ENCODE measurements at places on chromosomes 2 and 18. TPM values are rescaled to one million over a fixed set of nuclear protein-coding genes. Genes with fewer than 3 reads are reported as not detected.

The GYPC gene
- polyA plus RNA-seq: 60.5 TPM

The INO80B gene
- polyA plus RNA-seq: 33.3 TPM

The TMEM169 gene
- 14.4 TPM for polyA plus RNA-seq

The REG3A gene
- not detected for polyA plus RNA-seq

The LDLRAD4 gene
- 10.9 TPM for polyA plus RNA-seq

The ASAP2 gene
- polyA plus RNA-seq: 55.9 TPM

The WDR33 gene
- polyA plus RNA-seq: 64.1 TPM

The LTBP1 gene
- polyA plus RNA-seq: 92.8 TPM

The LIMS2 gene
- polyA plus RNA-seq: 17.0 TPM

The SERPINB13 gene
- polyA plus RNA-seq: not detected

The ABCG8 gene
- 1.2 TPM for polyA plus RNA-seq

The LOXHD1 gene
- polyA plus RNA-seq: 0.53 TPM
